Calu3 (cell line): ENCODE measurements at places on chromosomes 6 and 20. TPM values are rescaled to one million over a fixed set of nuclear protein-coding genes. Genes with fewer than 3 reads are reported as not detected.

The RNF217 gene
- total RNA-seq: 15.4 and 16.4 TPM in 2 replicates

The TSBP1 gene
- total RNA-seq: not detected in 2 replicates

The TAF8 gene
- 32.6 and 34.0 TPM in 2 replicates for total RNA-seq

The PHACTR3 gene
- total RNA-seq: 10.0 and 12.0 TPM in 2 replicates

The EYA4 gene
- total RNA-seq: 38.8 and 55.1 TPM in 2 replicates

The ANKRD66 gene
- total RNA-seq: not detected in 2 replicates
